OCI-M1 (cell line): ENCODE measurements at places on chromosomes 2 and 18.

DNA sequence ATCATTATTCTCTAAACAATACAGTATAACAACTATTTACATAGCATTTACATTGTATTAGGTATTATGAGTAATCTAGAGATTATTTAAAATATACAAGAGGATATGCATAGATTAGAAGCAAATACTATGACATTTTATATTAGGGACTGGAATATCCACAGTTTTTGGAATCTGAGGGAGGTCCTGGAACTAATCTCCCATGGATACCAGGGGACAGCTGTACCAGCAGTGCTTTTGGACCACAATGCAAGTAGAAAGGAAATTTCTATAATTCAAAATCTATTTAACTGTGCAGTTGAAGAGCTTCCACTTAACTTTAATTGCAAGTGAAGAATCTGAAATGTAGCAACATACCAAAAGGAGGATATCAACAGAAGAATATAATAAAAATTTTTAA, 120.8 kb downstream of the LTBP1 start:
- DNase-seq = no peak

GRCh38 chr2:100893392-100894104, 73.6 kb downstream of the NPAS2 start:
- DNase-seq = no peak

GRCh38 chr2:222670191-222671038, 1.0 kb upstream of the MOGAT1 start:
- no peak for DNase-seq

GRCh38 chr2:72863046-72863445, 24.2 kb upstream of the SPR start:
- no peak for DNase-seq

DNA sequence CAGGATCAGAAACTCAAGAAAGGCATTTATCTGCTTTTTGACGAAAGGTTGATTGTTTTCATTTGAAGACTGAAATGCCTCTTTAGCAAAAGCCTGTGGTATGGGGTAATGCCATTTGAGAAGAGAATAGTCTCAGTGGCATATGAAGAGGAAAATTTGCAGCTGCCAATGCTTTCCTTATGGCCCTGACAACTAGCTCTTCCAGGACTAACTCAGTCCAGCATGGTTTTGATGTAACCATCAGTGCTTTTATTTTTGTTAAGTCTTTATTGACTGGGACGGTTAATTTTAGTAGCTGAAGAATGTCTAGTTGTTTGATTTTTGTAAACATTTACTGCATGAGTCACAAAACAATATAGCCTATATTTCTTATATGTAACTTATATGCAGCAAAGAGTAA, 158.4 kb downstream of the LNPK start:
- DNase-seq = no peak

DNA sequence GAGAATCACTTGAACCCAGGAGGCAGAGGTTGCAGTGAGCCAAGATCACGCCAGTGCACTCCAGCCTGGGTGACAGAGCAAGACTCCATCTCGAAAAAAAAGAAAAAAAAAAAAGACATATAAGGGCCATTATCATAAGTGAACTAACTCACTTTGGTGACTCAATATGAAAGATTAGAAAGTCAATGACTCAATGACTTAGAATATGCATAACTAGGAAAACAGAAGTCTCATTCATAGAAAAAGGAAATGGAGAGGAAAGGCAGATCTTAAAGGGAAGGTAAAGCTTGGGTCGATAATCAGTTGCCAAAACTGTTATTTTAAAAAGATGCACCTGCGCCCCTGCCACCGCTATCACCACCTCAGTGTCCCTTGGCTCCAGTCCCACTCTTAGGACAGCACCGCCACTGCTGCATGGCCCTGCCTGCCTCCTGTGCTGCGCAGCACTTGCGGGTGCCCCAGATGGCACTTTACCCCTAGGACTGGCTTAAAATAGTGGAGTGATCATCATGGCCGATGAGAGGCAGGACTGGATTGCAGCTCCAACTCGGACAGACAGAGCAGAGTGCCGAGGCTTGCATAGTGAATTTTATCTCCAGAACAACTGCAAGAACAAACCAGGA, 54.7 kb downstream of the INO80D start:
- DNase-seq = no peak

GRCh38 chr2:241189856-241190201, 1.4 kb downstream of the ANO7 start:
- DNase-seq = no peak

- DNase-seq = no peak
These were observed 111.9 kb downstream of the DNAH7 start for GRCh38 chr2:195956725-195957124.

DNA sequence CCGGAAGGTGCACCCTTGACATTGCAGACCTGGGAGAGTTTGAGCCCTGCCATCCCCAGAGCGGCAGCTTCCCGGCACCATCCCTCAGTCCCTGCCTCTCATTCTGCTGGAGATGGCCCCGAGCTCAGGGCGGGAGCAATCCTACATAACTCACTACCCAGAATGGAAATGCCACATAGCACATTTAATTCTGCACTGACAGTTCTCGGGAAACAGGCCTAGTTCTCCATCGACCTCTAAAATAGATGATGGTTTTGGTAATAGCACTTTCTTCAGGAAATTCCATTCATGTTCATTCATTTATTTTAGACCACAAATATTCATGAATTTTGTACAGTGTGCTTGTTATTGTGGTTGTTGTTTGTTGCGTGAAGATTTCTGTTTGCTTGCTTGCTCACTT, 92.9 kb upstream of the SLC14A2 start:
- no peak for DNase-seq

DNA sequence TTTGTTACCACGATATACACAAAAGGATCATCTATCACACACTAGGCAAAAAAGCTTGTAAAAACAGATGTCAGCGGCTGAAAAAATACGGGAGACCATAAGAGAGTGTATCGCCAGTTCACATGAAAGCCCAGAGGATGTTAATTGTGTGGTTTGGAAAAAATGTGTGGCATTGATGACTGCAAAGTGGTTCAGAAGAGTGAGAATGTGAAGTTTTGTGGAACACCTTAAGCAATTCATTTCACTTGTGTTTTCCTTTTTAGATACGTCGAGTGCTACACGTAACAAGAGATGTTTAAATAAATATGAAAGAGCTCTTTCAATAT, 61.7 kb upstream of the DAPL1 start:
- no peak for DNase-seq

DNA sequence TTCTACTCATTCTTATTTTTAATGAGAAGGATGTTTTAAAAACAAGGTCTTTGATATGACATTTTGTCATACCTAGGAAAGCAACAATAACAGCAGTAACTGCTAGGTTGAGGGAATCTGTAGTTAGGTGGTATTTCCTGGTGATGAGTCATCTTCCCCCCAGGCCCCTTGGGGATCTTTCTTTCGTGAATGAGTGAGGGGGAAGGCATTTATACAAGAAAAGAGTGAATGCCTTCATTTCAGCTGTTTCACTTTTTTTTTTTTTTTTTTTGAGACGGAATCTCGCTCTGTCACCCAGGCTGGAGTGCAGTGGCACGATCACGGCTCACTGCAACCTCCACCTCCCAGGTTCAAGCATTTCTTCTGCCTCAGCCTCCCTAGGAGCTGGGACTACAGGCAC, 108.6 kb downstream of the MAP4K4 start:
- DNase-seq = no peak

DNA sequence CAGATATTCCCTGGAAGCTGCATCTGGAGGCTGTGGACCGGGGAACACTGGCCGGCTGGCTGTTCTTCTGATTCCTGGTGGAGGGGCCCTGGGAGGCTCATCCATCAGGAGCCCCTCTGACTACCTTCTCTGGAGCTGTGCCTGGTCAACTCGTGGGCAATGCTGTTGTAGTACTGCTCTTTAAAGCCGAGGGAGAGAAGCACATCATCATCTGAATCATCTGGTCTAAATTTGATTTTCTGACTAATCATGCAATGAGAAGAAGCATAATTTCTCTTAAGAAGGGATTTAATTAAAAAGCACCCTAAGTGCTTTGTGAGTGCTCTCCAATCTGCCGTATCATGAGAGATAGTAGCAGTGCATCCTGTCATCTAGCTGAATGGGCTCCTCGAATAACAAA, 229.5 kb downstream of the FHOD3 start:
- DNase-seq = no peak

- DNase-seq = no peak
These were observed 326.9 kb upstream of the HNRNPA3 start for GRCh38 chr2:176885661-176886060.

GRCh38 chr2:230537531-230537976, 121.6 kb downstream of the SP100 start:
- no peak for DNase-seq
